ENCODE measurements at places on chromosomes 3 and 15.

DNA sequence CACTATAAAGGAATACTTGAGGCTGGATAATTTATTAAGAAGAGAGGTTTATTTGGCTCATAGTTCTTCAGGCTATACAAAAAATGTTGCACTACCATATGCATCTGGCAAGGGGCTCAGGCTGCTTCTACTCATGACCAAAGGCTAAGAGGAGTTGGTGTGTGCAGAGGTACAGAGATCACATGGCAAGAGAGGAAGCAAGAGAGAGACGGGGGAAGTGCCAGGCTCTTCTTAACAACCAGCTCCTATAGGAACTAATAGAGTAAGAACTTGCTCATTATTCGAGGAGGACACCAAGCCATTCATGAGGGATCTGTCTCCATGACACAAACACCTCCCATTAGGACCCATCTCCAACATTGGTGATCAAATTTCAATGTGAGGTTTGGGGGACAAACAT, 6.0 kb upstream of the FNDC3B start:
- DNase-seq, result no peak

DNA sequence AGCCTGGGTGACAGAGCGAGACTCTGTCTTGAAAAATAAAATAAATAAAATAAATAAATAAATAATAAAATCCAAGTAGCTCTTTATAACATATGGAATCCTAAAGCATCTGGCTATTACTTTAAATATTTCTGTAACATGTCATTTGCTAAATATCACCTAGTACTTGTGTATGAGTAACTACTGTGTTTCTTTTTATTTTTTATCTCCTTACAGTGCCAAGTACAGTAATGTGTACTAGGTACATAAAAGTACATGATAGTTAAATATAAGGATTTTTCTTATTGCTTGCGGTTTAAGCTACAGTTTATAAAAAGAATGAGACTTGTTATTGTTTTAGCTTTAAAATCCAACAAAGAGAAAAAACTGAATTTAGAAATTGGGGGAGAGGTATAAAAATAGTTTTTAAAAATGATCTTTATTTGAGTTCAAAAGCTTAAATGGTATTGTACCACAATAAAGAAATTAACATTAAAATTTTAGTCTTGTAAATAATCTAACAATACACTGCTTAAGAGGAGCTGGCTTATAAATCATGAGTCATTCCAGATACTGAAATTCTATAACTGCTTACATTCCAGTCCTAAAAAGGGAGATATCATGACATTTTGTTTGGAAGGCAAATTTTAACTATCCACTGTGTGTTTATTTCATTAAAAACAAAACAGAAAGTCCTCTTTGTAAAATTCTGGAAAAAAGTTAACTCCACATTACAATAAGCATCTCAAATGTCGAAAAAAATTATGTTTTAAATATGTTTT, 73.1 kb downstream of the FGF7 start:
- DNase-seq, result no peak

DNA sequence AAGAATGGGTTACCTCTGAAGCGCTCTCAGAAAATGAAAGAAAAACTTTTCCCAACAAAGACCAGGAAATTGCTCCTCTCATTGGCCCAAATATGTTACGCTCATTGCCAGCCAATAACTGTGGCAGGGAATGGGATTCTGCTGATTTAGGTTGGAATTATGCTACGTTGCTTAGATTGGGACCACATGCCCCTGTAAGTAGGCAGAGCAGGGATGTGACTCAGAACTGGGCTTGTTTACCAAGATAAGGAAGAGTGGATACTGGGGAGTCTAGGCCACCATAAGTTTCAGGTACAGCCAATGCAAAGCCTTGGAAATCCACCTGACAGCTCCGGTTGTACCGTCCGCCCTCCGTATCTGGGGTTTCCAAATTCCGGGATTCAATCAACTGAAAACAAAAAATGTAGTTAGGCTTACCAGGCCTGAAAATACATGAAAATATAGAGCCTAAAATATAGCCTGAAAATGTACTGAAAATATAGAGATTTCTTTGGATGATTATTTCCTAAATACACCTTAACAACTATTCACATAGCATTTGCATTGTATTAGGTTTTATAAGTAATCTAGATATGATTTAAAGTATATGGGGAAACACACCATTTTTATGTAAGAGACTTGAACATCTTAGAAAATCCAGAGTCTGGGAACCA, 1.5 kb upstream of the TCF12 start:
- DNase-seq, result no peak

DNA sequence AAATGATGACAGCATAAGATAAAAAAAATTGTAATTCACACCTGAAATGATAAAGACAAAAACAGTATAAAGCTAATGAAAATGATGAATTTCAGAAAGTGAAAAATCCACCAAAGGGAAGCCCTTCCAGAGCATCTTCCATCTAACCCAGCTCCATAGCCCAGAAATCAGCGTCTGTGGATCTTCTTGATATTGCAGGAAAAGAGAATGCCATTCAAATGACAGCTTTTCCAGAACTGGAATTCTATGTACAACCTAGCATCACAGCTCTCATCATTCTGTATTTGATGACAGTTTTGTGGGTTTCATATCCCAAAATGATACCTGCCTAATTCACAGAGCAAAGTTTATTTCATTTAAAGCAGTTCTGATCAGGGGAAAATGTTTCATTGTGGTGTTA, 267.3 kb downstream of the FHIT start:
- DNase-seq, result no peak

GRCh38 chr3:107028086-107028485, 349.2 kb upstream of the CCDC54 start:
- DNase-seq, result no peak

- DNase-seq, result no peak
These were observed 118.0 kb upstream of the MEF2A start for GRCh38 chr15:99447497-99448371.

DNA sequence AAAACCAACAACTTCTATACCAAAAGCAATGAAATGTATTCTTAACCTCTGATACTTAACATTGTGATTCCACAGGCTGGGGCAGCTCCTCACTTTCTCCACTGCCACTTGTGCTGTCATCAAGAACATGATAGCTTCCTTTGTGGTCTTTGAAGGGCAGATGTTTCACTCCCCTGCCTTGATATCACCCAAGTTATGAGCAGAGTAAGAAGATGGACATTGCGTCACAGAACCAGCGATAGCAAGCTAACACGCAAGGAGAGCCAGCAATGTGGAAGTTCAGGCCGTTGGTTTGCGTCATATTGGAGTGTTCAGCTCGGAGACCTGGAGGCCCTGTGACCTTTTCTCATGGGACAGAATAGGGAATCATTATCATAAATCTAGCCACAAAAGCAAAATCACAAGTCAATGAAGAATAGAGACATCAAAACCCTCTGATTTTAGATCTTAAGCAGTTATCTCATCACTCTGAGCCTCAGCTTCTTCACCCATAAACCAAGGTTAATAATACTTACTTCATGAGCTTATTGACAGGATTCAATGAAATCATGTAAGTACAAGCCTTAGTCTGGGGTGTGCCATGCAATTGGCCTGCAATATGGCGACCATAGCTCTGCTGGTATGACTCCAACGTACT, 183.8 kb upstream of the THBS1 start:
- DNase-seq, result no peak

- DNase-seq, result no peak
These were observed 32.8 kb downstream of the CPNE4 start for GRCh38 chr3:132001999-132002398.

DNA sequence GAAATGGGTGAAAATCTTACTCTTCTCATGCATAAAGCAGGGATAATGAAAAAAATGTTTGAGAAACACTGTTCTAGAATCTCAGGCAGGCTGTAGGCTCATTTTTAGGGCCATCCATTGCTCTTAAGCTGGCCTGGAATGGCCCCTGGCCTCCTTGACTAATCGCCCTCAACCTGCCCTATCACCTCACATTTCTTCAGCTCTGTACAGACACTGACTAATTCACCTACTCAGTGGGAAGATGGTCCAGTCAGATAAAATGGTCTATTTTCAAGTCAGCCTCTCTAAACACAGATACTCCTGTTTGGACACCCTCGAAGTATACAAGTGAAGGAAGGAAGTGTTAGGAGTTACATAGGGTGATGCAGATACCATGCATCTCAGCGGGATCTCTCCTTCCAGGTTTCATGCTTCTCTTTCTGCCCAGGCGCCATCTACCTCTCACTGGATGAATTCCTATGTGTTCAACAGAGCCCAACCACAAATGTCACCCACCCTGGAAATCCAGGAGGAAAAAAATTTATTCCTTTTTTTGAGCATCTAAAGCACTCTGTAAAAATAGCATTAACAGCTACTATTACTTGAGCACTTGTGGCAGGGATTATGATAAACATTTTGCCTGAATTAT, 12.1 kb downstream of the FMN1 start:
- no peak for DNase-seq

GRCh38 chr3:177916461-177916860, 619.8 kb upstream of the KCNMB2 start:
- no peak for DNase-seq

DNA sequence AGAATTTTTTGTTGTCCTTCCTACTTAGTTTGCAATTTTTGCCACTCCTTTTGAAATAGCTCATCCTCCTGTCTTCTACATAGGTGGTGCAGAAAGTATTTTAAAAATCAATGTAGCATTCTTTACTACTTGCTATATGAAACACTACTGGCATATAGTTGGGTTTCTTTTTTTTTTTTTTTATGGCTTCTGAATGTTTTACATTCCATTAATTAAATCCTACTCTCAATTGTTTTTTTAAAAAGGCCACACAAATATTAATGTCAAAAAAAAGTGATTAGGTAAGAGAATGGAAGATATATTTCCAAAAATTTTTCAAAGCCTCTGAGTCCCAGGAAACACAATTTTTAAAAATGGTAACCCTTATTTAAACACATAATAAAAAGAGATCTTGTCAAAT, 262.6 kb downstream of the MAGI1 start:
- no peak for DNase-seq

GRCh38 chr3:59234884-59235633, 185.2 kb upstream of the CFAP20DC start:
- no peak for DNase-seq

DNA sequence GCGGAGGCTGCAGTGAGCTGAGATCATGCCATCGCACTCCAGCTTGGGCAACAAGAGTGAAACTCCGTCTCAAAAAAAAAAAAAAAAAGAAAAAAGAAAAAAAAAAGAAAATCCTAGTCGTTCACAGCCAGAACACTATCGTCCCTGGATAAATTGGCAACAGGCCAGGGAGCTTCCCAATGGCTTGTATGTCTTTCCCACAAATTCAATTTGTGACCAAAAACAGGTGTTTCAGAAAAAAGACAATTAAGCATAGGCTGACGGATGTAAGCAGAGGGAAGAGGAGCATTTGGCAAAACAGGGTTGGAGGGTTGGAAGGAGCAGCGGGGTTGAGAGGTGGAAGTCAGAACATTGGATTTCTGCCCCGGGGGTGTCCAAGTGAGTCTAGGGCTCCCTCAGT, 8.5 kb downstream of the EPB42 start:
- no peak for DNase-seq

DNA sequence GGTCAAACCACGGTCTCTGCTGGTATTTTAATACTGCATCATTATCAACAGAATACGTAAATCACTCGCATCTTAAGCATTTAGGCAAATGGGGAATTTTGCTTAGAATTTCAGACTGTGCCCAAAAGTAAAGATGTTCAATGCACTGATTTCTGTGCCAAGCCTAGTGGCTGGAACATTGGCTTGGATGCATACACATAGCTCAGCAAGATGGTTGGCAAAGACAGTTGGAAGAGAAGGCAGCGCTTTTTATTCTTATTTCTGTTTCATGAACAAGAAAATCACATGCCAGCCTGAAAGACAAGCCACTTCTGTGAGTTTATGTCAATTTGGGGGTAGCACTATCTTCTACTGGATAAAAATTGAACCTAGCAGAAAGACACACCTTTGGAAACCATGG, 15.1 kb downstream of the MECOM start:
- DNase-seq, result no peak

GRCh38 chr3:132681421-132681820, 21.3 kb downstream of the UBA5 start:
- no peak for DNase-seq

- DNase-seq, result no peak
These were observed at the start of gene NTRK3 for GRCh38 chr15:88256279-88257230. Gene NTRK3 (minus strand): TSS chr15:88256739. CDS start chr15:88256153, 586 bp downstream.

- DNase-seq, result no peak
These were observed 781.5 kb downstream of the TBL1XR1 start for GRCh38 chr3:176415661-176416295.

- DNase-seq, result no peak
These were observed 10.8 kb downstream of the MINAR1 start for GRCh38 chr15:79442911-79443310.

DNA sequence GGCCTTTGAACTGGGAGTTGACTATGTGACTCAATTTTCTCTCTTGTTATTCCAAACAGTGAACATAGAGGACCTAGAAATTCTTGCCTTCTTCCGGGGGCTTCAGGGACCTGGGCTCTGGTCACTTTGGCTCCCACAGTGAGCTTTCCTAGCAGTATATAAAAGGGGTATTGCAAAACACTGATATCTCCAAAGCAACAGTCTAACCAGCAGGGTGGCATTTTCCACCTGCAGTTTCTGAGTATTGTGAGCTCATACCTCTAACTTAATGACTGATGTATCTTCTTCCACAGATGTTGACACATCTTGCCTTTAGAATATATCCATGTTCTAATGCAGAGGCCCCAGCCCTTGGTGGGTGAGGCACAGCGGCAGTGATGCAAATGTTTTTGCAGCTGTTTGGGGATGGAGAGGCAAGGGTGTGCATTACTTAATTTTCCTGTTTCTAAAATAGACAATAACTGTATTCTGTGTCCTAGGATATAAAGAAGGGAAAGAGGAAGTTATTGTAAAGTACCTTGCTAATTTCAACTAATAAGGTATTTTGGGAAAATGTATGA, 45.7 kb upstream of the ADGRG7 start:
- DNase-seq, result no peak

- DNase-seq, result no peak
These were observed 7.2 kb upstream of the CD47 start for GRCh38 chr3:108098003-108098370.

DNA sequence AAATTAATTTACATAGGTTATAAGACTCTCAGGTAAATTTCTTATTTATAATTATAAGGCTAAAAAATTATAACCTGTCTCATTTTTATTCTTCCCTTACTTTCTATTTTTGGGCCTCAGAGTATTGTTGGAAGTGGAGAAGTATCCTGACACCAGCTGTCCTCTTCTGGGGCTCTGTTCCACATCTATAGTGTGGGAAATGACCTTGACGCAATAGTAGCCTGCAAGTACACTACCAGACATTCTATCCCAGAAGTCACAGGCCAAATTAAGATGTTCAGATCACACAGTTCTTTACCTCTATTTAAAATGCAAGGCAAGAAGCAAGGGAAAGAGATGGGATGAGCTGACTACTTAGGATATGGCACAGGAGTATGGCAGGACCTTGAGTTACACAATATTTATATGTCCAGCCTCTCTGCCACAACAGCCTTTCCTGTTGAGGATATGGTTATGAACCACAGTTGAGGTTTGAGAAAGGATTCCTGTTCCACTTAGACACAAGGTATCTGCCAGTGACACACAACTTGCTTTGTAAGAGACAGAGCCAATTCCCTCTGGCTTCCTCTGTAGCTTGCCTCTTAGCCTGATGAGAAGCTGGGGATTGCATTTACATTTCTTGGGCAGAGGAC, 158.0 kb upstream of the IL12A start:
- no peak for DNase-seq

All from activated T-helper 1 cell treated with anti-CD3 and anti-CD28 coated beads, Interleukin-2, amount 50 U/mL, for 16 hours (primary cell).